ENCODE measurements at places on chromosomes 12 and 14.

DNA sequence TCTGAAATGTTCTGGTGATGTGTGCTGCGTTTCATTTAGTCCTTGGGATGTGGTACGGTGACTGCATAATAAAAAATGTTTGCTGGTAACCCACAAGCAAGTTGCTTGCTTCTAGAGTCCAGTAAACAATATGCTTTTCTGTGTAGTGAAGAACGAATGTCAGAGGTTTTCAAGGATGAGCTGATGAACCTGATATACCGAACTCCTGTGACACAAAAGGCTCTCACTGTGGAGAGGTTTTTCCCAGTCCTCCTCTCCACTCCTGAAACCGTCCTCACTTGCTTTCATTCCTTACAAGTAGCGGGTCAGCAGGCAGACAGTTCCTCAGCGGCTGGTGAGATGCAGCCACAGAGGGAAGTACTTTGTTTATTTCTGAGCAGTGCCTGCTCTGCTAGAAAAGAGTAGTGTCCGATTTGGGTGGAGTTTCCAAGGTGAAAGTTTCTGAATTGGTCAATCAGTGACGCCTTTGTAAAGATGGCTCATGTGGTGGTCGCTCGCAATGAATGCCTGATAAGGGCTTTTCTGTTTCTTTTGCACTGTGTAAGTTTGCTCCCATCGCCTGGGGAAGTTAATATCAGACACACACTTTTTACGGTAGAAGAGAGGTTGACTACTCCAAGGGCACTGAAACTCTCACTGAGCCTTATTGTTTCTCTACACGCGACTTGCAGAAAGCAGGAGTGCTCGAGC lies 3.0 kb downstream of the ETV6 start:
- no peak for DNase-seq

DNA sequence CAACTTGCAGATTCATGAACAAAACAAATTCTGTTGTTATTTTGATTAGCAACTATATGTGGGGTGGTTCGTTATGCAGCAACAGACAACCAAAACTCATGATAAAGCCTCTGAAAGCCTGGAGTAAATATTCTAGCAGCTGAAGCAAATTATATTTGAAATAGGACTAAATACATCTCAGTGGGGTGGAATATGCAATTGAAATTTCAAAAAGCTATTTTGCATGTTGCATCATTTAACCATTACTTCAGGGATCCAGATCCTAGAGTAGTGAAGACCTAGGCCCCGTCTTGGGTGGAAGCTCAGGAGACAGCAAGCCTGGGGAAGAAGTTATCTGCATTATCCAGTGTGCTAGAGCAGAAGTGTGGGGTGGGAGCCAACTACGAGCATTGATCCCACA lies 114.7 kb downstream of the PPM1A start:
- no peak for DNase-seq

DNA sequence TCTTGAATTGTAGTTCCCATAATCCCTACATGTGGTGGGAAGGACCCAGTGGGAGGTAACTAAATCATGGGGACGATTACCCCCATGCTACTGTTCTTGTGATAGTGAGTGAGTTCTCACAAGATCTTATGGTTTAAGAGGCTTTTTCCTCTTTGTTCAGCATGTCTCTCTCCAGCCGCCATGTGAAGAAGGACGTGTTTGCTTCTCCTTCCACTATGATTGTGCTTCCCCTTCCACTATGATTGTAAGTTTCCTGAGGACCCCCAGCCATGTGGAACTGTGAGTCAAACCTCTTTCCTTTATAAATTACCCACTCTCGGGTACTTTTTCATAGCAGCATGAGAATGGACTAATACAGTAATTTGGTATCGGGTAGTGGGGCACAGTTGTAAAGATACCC lies 97.3 kb downstream of the PPP1R12A start:
- DNase-seq, result no peak

- no peak for DNase-seq
These were observed 1314.6 kb downstream of the TMEM121 start for GRCh38 chr14:106840991-106841390.

GRCh38 chr14:97074456-97074855 lies 277.3 kb downstream of the VRK1 start:
- no peak for DNase-seq

DNA sequence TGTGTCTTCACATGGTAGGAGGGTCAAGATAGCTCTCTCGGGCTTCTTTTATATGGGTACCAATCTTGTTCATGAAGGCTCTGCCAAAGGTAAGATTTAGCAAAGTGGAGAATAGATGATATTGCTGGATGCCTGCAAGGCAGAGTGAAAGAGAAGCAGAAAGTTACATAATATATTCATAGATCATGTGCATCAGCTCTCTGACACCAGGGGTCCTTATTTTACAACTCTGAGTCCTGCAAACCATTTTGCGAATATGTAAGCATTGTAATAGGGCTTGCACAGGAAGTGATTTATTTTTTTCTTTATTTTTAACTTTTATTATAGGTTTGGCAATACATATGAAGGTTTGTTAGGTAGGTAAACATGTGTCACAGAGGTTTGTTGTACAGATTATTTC lies 31.8 kb downstream of the CRADD start:
- no peak for DNase-seq

GRCh38 chr14:103206836-103207387 lies 83.7 kb downstream of the TNFAIP2 start:
- DNase-seq, result no peak

GRCh38 chr12:88132392-88132791 lies 9.5 kb downstream of the CEP290 start:
- no peak for DNase-seq

- no peak for DNase-seq
These were observed 232.9 kb upstream of the TMTC1 start for GRCh38 chr12:30016540-30017055.

GRCh38 chr12:49046129-49046895 lies 14.3 kb downstream of the KMT2D start:
- DNase-seq, result no peak

DNA sequence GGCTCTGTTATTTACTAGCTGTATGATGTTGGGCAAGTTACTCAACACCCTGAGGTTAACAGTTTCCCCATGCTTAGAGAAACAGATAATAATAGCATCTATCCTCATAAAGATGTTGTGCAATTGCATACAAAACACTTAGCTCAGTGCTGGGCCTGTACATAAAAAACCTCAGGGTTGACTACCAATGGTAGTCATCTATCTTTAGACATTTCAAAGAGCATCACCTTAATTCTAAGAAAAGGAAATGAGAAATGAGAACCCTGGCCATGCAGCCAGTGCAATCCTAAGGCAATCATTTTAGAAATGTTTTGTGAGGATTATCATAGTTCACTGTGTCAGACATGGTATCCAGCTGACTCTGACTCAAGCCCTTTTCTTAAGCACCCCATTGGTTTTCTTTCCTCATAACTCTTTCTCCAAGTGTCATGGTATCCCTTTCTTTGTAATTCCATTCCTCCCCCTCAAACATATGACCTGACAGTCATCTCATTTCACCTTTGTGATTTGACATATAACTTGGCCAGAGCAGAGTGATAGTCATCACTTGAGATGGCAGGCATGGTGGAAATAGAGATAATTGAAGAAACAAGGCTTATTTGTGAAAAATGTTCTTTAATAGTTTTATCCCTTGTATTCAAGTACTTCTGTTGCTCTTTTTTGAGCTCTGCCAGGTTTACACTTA lies 29.5 kb upstream of the OSBPL8 start:
- DNase-seq, result no peak

- DNase-seq, result no peak
These were observed 1.1 kb downstream of the MIS18BP1 start for GRCh38 chr14:45251912-45252311.

- no peak for DNase-seq
These were observed 125.0 kb upstream of the FAR2 start for GRCh38 chr12:29024117-29024516.

DNA sequence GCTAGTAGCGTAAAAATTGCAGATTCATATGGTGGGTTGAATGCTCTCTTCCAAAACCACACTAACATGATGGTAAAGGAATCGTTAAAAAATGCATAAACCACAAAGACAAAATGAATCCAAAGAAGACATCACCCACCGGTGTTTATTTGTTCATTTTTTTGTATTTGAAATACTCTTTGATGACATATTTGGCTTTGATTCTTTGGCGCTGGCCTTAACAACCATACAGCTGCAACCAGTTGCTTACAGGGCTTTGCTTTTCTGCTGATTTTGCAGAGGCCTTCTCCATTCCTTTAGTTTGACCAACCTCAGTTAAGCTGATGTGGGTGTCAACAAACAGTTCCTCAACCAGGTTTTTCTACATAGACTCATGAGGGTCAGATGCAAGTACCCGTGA lies 103.5 kb downstream of the CACNA1C start:
- no peak for DNase-seq

GRCh38 chr14:99687284-99688209 lies 3.4 kb downstream of the CYP46A1 start:
- no peak for DNase-seq

- peak; percentile 18 for DNase-seq
These were observed at the start of gene BCAT1 for GRCh38 chr12:24948757-24949722. BCAT1 (minus strand) TSS chr12:24949101; CDS start chr12:24948932, 169 bp downstream.

All from activated CD4-positive, alpha-beta T cell treated with anti-CD3 and anti-CD28 coated beads, Interleukin-2, amount 50 U/mL, for 4 hours (primary cell).